ENCODE measurements at places on chromosomes 3 and 15.

GRCh38 chr15:41017066-41017735, 63.9 kb downstream of the CHAC1 start:
- no peak for DNase-seq

GRCh38 chr3:10980312-10980711, 12.2 kb upstream of the SLC6A1 start:
- no peak for DNase-seq

- no peak for DNase-seq
Observed at GRCh38 chr3:190601622-190602021, 87.7 kb downstream of the IL1RAP start.

- DNase-seq = no peak
Observed at GRCh38 chr15:61938249-61938648, 122.0 kb downstream of the VPS13C start.

DNA sequence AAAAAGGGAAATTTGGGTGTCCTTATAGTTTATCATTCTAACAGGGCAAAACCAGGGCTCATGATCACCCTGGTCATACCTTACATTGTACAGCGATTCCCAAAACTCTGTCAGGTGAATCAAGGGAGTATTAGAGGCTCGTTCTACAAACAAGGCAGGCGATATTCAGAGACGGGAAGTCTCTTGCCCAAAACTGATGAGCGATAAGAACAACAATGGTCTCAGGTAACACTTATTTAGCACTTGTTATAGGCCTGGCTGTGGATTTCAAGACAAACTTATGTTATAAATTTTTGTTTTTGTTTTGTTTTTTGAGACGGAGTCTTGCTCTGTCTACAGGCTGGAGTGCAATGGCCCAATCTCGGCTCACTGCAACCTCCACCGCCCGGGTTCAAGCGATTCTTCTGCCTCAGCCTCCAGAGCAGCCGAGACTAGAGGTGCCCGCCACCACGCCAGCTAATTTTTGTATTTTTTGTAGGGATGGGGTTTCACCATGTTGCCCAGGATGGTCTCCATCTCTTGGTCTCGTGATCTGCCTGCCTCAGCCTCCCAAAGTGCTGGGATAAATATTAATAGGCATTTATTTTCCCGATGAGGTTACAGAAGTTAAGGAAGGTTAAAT, 12.8 kb downstream of the BCL2L10 start:
- DNase-seq = no peak

- DNase-seq = no peak
Observed at GRCh38 chr15:58678683-58679082, 70.8 kb downstream of the ADAM10 start.

GRCh38 chr3:141231952-141232823, 563 bp downstream of the PXYLP1 start:
- DNase-seq = no peak

- DNase-seq = no peak
Observed at GRCh38 chr15:63992300-63992699, 54.0 kb downstream of the DAPK2 start.

- no peak for DNase-seq
Observed at GRCh38 chr3:44510000-44510368, 32.5 kb upstream of the ZNF445 start.

DNA sequence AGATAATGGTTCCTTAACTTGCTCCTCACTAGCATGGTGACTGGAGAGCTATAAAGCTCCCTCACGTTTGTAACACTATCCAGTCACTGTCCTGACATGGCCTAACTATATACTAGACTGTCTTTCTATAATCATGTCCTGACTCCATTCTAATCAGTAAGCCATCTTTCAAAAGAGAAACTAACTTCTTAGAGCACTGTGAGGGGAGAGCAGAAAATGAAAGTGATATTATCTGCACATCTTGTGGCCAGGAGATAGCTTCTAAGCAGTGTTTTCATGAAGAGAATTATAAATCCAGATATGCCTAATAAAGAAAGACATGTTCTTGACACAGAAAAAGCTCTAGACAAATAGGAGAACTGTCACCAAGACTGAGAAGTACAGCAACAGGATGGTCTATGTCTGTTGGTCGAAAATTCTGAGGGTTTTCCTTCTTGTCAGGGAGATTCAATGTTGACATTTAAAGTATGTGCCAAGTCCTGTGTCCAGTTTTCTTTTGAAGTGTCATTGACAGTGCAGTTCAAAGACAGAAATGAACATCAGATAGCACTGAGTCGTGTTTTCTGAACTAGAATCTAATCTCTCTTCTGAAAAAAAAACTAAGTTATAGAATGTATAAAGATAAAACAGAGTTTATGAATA, 230.6 kb upstream of the PEX5L start:
- DNase-seq = no peak

GRCh38 chr3:120161902-120162301, 67.7 kb upstream of the GSK3B start:
- no peak for DNase-seq

GRCh38 chr3:112351823-112352222, 18.9 kb downstream of the CD200 start:
- DNase-seq = no peak

- DNase-seq = no peak
Observed at GRCh38 chr3:43885908-43886618, 195.3 kb downstream of the ABHD5 start.

- DNase-seq = no peak
Observed at GRCh38 chr3:5891711-5892110, 704.2 kb downstream of the EDEM1 start.

- DNase-seq = no peak
Observed at GRCh38 chr3:7095116-7095515, 234.2 kb downstream of the GRM7 start.

GRCh38 chr3:177474652-177475355, 277.5 kb upstream of the TBL1XR1 start:
- DNase-seq = no peak

DNA sequence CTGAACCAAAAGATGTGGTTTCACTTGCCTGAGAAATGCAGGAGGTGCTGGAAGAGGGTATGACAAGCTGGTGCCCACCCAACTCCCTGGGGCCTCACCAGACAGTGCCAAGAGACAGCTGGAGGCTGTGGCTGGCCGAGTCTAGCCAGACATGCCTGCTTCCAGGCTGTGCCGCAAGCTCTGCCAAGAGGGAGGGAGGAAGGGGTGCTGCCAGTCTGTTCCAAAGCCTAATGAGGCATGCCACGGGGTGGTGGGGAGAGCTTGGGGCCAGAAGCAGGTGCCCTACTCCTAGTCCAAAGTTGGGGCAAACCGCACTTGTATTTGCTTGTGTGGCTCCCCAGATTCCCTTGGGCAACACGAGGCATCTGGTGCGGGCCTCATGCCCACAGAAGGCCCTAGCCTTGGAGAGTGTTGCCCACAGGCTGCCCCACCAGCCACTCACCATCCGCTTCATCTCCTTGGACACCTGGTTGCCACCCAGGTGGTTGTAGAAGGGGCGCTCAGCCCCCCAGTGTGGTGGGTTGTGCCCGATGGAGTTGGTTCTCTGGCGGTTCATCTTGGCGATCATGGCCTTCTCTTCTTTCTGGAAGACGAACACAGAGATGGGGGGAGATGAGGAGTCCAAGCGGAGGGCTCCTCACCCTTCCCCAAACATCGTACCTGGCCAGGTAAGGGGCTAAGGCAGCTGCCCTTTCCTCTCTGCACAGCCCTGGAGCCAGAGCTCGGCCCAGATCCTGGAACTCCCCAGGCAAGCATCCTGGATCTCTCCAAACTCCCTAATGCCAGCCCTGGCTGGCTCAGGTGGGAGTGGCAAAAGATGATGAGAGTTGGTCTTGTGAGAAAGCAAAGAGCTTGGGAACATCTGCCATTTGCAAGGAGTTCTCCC, 123.4 kb downstream of the SEC22A start:
- no peak for DNase-seq

- no peak for DNase-seq
Observed at GRCh38 chr3:43086460-43087165, 19.3 kb downstream of the POMGNT2 start.

DNA sequence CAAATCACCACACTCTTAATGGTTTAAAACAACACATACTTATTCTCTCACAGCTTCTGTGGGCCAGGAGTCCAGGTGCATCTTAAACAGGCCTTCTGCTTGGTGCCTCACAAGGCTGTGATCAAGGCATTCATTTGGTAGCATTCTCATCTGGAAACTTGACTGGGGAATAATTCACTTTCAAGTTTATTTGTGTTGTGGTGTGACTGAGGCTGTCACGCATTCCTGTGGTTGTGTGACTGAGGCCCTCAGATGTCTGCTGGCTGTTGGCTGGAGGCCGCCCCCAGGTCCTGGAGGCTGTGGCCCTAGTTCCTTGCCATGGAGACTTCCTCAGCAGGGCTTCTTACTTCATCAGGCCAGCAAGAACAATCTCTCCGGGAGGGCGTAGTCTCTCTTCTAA, 16.9 kb upstream of the FAM3D start:
- no peak for DNase-seq

GRCh38 chr3:175227126-175227525, 368.0 kb downstream of the NAALADL2 start:
- DNase-seq = no peak

- DNase-seq = no peak
Observed at GRCh38 chr3:12235691-12236090, 53.2 kb upstream of the PPARG start.

DNA sequence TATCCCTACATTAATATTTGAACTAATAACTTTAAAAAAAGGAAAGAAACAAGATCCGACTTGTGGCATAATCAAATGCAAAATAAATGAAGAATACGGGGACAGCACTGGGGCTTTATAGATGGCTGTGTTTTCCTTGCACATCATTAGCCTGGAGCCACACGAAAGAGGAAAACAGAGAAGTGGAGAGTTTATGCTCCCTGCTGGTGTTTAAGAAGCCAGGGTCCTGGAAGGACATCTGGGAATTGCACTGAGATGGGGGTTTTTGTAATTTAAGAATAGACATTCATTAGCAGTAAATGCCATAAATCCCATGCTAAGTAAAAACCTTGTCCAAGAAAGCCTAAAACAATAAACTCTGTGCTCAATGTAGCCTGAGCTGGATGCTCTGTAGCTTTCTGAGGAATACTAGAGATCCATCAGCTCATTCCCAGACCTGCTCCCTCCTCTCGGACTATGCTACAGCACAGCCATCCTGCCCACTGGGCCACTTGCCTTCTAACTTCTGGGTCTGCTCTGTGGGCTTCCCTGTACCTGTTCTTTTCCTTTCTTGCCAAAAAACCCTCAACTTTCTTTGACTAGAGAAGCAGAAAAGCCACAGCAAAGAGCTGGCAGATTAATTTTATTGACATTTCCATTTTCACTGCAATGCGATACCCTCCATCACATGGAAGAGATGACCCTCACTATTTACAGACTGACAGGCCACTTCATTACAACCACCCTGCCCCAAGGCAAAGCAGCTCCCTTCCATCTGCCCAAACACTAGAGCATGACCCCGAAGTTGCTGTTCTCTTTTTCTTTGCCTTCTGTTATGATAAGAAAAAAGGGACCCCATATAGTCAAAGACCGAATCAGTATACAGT, 62.3 kb downstream of the MEIS2 start:
- no peak for DNase-seq

DNA sequence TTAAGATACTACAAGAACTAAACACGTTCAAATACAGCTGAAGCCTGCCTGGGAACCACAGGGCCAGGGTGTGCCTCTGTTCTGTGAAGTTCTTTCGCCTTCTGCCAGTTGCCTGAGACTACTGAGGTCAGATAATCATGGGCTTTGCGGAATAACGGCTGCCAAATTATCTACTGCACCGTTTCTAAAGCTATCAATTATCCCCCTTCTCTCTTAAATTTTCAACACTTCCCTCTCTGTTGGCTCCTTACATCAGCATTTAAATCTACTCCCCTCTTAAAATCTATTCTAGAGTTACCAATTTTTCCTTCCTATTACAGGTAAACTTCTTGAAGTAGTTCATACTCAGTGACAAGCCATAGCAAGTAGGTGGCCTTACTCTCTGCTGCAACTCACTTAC, 6.2 kb upstream of the NEO1 start:
- no peak for DNase-seq

DNA sequence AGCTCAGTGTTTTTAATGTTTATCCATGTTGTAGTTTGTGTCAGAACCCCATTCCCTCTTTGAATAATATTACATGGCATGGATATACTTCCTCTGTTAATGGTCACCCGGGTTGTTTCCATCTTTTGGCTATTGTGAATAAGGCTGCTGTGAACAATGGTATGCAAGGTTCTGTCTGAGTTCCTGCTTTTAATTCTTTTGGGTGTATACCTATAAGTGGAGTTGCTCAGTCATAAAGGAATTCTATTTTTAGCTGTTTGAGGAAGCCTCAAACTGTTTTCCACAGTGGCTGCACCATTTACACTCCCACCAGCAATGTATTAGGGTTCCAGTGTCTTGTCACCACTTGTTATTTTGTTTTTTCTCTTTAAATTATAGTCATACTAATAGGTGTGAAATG, 99.6 kb downstream of the SLC25A26 start:
- DNase-seq = no peak

GRCh38 chr3:39879581-39879980, 70.2 kb downstream of the MYRIP start:
- no peak for DNase-seq

- DNase-seq = no peak
Observed at GRCh38 chr3:58102390-58102750, 94.1 kb downstream of the FLNB start.

DNA sequence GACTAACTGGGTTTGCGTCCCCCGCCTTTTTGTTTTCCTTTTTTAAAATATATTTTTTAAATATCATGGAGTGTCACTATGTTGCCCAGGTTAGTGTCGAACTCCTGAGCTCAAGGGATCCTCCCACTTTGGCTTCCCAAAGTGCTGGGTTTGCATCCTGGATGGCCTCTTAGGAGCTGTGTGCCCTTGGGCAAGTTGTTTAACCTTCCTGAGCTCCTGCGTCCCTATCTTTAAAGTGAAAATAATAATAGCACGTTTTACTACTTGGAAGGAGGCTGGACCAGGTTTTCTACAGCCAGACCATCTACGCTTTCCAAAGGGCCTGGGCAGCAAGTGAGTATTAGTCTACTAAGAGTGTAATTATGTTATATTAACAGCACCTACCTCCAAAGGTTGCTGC, 44.2 kb upstream of the RNU6-1 start:
- no peak for DNase-seq

GRCh38 chr15:31502541-31503229, 176.1 kb downstream of the KLF13 start:
- DNase-seq = no peak

DNA sequence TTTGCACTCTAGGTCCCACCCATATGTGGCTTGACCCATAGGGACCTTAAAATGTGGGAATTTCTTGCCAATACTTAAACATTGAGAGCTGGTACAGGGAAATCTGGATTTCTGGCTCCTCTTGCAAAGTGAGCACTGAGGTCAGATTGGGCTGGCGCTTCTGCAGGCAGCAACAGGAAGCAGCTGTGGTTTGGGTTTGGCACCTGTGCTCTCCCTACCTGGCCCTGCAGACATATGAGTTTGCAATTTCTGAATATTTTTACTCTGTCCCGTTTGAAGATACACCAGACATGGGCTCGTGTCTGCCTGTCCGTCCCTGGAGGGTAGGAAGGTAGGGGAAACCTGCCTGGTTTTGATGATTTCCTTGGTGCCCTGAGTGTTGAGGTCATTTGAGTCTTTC, 74.8 kb upstream of the SEC13 start:
- DNase-seq = no peak
